MCF 10A (cell line): ENCODE measurements at places on chromosomes 3 and 15.

DNA sequence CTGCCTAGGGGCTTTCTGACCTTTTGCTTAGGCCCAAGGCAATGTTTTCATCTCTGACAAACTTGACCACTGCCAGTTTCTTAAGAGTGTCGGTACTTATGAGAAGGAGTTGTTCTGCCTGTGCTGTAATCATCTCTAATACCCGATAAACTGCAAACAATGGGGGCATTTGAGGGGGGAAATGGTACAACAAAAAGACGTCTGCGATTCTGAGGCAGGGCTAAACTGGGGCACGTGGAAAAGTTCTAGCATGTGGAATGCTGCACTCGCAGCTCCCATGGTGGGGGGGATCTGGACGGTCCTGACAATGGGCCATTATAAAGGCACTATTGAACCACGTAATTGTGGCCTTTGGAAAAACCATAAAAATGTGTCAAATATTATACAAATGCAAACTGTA, 73.1 kb upstream of the SAMMSON start:
- DNase-seq: no peak

DNA sequence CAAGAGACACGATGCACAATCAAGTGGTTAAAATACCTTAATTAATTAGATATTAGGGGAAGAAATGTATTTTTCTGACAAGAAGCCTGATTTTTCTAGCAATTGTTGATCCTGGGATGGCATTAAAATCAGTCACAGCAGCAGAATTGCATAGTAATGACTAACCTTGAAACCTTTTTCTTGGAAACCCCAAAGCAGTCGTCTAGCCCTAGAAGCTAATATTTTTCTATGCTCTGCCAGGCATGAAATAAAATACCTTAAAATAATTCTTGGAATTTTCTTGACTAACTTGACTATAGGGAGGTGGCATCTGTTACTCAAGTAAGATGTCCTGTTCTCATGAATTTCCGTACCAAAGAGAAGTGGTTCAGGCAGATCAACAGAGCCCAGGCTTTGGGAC, 204.1 kb downstream of the THRB start:
- DNase-seq: no peak

GRCh38 chr15:80367094-80367493, 37.1 kb upstream of the ARNT2 start:
- DNase-seq: peak; percentile 67

DNA sequence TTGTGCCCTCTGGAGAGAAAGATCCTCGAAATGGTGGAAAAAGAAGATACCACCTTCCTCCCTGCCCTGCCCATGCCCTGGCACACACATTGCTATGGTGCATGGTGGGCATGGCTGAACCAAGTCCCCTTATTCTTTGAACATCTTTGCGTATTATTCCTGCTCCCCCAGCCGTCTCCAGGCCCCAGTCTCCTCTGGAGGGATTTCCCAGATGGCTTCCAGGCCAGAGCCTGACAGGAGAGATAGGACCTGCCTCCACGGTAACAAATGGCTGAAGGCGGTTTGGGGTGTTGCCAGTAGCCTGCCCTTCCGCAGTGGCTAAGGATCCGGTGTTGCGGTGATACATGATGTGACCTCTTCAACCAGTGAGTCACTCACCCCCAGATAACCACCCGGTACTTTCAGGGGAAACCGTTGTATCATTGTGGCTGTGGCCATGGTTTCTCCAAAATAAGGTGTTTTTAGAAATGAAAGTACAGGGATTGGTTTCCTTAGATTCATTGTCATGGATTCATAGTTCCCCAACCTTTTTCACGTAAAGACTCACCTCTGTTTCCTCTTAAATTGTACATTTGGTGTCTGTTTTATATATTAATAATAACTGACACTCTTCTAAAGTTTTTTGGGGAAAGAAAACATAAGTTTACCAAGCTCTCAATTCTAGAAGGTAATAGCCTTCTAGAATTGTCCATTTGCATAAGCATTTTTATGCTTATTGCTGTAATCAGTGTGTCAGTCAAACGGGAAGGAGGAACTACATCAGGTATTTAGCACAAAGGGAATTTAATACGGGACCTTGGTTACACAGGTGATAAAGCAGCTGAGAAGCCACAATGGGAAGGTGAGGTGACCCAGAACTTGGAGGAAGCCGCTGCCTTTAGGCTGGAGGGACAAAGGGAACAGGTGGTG, 25.9 kb downstream of the SMAD3 start:
- DNase-seq: peak; percentile 97

DNA sequence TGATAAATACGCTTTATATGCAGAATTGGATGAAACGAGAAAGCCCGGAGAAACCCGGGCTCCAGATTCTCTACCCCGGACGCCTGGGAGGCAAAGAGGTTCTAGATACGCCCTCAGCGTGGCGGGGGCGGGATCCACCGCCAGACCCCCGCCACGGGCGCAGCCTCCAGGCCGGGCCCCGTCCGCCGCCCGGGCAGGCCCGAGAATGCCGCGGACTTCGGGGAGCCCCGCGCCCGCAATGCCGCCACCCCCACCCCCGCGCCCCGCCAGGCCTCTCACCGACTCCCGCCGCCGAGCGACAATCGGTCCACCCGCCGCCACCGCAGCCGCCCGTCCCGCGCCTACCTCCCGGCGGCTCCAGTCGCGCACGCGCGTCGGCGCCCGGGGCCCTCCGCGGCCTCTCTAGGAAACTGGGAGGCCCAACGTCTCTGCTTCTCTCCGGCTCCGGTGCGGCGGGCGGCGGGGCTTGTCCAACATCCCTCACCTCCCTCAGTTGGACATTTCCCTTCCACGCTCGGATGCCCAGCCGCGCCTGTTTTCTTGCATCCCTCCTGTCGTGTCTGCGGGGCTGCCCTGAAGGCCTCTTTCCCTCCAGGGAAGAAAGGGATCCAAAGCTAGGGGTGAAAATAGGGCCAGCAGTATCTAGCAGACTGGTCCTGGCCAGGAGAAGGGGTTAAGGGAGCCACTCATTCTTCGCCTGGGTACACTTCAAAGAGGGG, at the start of gene ZNF445:
ZNF445 (minus strand) TSS at position 359 of the 719 bp plus-strand sequence. CDS start 22,121 bp downstream, outside the sequence.
- DNase-seq: peak; percentile 75

GRCh38 chr3:26091626-26092025, 301.7 kb downstream of the OXSM start:
- no peak for DNase-seq
